ENCODE measurements at places on chromosomes 3 and 15. TPM values are rescaled to one million over a fixed set of nuclear protein-coding genes. Genes with fewer than 3 reads are reported as not detected.

The PCLAF gene
- total RNA-seq = 20.6 TPM

The C3orf62 gene
- total RNA-seq = 1.8 TPM

The ABI3BP gene
- total RNA-seq = 183 TPM

The NANOGP8 gene
- total RNA-seq = 1.2 TPM

The CALML4 gene
- 2.2 TPM for total RNA-seq

The ALDH1A2 gene
- 1.1 TPM for total RNA-seq

The CTXN2 gene
- total RNA-seq = not detected

The COL6A6 gene
- total RNA-seq = under 0.01 TPM

The EOMES gene
- not detected for total RNA-seq

The GP5 gene
- total RNA-seq = 0.36 TPM

The CPLX3 gene
- total RNA-seq = not detected

The SH2D7 gene
- not detected for total RNA-seq

The ALG1L2 gene
- 0.29 TPM for total RNA-seq

The GOLGA6L9 gene
- 1.8 TPM for total RNA-seq

The NPAP1 gene
- not detected for total RNA-seq

The TUBGCP4 gene
- 8.8 TPM for total RNA-seq

The RTP1 gene
- not detected for total RNA-seq

The SLC22A13 gene
- total RNA-seq = 0.29 TPM

The IL5RA gene
- not detected for total RNA-seq

The STRA6 gene
- total RNA-seq = 0.36 TPM

The CMTM7 gene
- 10.0 TPM for total RNA-seq

GRCh38 chr3:126937973-126938372, 44.9 kb upstream of the PLXNA1 start:
- no peak overlapping the region for H3K4me3 ChIP-seq
- DNase-seq = no peak
- H3K36me3 ChIP-seq = no peaks in the 10 kb centered on the region
- H3K27me3 ChIP-seq = no peaks in the 10 kb centered on the region
- peaks cover 13% of the 10 kb centered on the region for H3K4me1 ChIP-seq

- H3K4me3 ChIP-seq = no peak overlapping the region
- peaks cover 12% of the 10 kb centered on the region for H3K27me3 ChIP-seq
- no peak for DNase-seq
- H3K36me3 ChIP-seq = no peaks in the 10 kb centered on the region
- H3K27ac ChIP-seq = no peak overlapping the region
- H3K4me1 ChIP-seq = no peaks in the 10 kb centered on the region
These were observed 18.4 kb downstream of the ACKR2 start for GRCh38 chr3:42827654-42828053.

- no peak overlapping the region for H3K4me3 ChIP-seq
- DNase-seq = no peak
- peaks cover 25% of the 10 kb centered on the region for H3K4me1 ChIP-seq
- H3K36me3 ChIP-seq = no peaks in the 10 kb centered on the region
- no peaks in the 10 kb centered on the region for H3K27me3 ChIP-seq
- peak overlapping the region; percentile 4 for H3K27ac ChIP-seq
These were observed 14.8 kb upstream of the LCTL start for GRCh38 chr15:66580643-66581042.

DNA sequence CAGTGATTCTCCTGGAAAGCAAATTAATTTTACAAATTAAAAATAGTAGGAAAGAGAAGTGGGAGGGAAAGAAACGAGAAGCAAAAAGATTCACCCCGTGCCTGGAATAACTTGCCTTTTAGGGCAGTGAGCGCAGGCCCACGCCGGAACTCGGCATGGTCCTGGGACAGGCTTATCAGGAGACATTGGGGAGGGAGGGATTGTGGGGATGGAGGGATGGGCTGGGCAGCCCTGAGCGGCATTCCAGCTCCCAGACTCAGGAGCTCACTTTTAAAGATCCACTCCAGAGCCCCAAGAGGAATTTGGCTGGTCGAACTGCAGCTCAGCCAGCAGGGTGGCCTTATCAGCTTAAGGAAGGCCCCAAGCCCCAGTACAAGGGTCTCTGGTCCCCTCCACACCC, 117.9 kb downstream of the ADCY5 start:
- no peaks in the 10 kb centered on the region for H3K36me3 ChIP-seq
- no peak overlapping the region for H3K4me3 ChIP-seq
- H3K27me3 ChIP-seq = peaks cover 45% of the 10 kb centered on the region
- H3K4me1 ChIP-seq = no peaks in the 10 kb centered on the region
- peak; percentile 55 for DNase-seq
- no peak overlapping the region for H3K27ac ChIP-seq

GRCh38 chr3:121155028-121155427, 247.0 kb downstream of the STXBP5L start:
- H3K4me3 ChIP-seq = no peak overlapping the region
- no peaks in the 10 kb centered on the region for H3K27me3 ChIP-seq
- no peaks in the 10 kb centered on the region for H3K36me3 ChIP-seq
- H3K27ac ChIP-seq = no peak overlapping the region
- H3K4me1 ChIP-seq = no peaks in the 10 kb centered on the region

- H3K4me3 ChIP-seq = peak overlapping the region; percentile 57
- no peaks in the 10 kb centered on the region for H3K27me3 ChIP-seq
- peaks cover 9% of the 10 kb centered on the region for H3K36me3 ChIP-seq
- peak overlapping the region; percentile 99 for H3K27ac ChIP-seq
- no peak for DNase-seq
- H3K4me1 ChIP-seq = peaks cover 30% of the 10 kb centered on the region
These were observed 2.7 kb upstream of the TMEM87A start for GRCh38 chr15:42275780-42276391.

DNA sequence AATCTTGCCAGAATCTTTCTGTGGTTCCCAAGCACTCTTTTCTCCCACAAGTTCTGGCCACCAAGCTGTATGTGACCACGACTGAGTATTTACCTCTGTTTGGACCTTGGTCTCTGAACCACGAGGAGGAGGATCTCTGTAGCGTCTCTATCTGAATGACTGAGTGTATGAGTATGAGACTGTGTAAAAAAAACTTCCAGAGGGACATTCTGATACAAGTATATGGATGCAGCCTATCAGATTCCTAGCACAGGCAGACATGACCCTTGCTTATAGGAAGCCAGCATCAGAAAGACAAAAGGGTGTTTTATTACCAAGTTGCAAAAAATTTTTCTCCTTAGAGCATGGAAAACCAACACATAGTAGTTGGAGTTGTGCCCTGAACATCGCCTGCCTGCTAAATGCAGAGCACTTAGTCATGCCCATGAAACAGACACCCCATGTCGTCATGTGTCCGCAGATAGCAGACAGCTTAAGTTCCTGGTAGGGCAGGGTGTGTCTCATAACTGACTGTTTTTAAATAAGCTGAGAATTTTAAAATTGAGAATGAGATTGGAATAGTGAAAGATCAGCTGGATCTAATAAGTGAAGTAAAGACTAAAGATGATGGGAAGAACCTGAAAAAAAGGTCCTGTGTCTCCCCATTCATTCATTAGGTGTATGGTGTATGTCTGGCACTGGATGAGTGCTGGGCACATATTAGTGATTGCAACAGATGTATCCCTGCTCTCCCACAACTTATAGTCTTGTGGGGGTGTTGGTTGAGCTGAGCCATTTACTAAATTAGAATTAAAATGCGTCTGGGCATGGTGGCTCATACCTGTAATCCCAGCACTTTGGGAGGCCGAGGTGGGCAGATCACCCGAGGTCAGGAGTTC, 30.9 kb downstream of the DAG1 start:
- H3K27ac ChIP-seq = peak overlapping the region; percentile 87
- peak overlapping the region; percentile 33 for H3K4me3 ChIP-seq
- DNase-seq = peak; percentile 94
- peaks cover 14% of the 10 kb centered on the region for H3K4me1 ChIP-seq
- H3K36me3 ChIP-seq = no peaks in the 10 kb centered on the region
- H3K27me3 ChIP-seq = no peaks in the 10 kb centered on the region

GRCh38 chr15:63015618-63016017, 26.9 kb upstream of the TPM1 start:
- no peak overlapping the region for H3K4me3 ChIP-seq
- H3K36me3 ChIP-seq = no peaks in the 10 kb centered on the region
- DNase-seq = peak; percentile 87
- H3K27ac ChIP-seq = peak overlapping the region; percentile 79

GRCh38 chr3:40768536-40768935, 243.8 kb downstream of the ZNF621 start:
- peaks cover 11% of the 10 kb centered on the region for H3K4me1 ChIP-seq
- no peak for DNase-seq
- no peak overlapping the region for H3K4me3 ChIP-seq

DNA sequence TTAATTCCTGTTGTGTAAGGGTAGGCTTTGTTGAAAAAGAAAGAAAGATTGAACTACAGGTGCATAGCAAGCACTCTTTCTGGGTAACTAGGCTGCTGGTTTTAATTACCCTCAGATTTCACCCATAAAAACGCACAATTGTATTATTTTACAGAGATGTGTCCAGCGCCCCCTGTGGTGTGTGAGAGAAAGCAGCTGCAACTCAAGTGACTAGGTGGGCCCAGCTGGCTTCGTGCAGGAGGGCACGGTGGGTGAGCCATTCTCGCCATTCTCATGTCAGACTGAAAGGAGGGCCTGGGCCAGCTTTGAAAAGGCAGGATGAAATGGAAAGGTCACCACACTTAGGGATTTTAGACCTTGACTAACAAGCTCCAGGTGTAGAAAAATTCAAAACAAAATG, 122.6 kb downstream of the LRIG1 start:
- peaks cover 15% of the 10 kb centered on the region for H3K36me3 ChIP-seq
- no peaks in the 10 kb centered on the region for H3K27me3 ChIP-seq
- no peak for DNase-seq
- H3K4me3 ChIP-seq = no peak overlapping the region
- H3K4me1 ChIP-seq = peaks cover 11% of the 10 kb centered on the region

GRCh38 chr15:71325481-71325880, 210.2 kb downstream of the THSD4 start:
- no peaks in the 10 kb centered on the region for H3K27me3 ChIP-seq
- peaks cover 21% of the 10 kb centered on the region for H3K4me1 ChIP-seq
- no peaks in the 10 kb centered on the region for H3K36me3 ChIP-seq
- no peak for DNase-seq
- no peak overlapping the region for H3K27ac ChIP-seq

GRCh38 chr3:50617911-50618481, 1.0 kb downstream of the MAPKAPK3 start:
- H3K4me1 ChIP-seq = peaks cover 25% of the 10 kb centered on the region
- peak overlapping the region; percentile 82 for H3K27ac ChIP-seq
- H3K36me3 ChIP-seq = peaks cover 2% of the 10 kb centered on the region
- no peaks in the 10 kb centered on the region for H3K27me3 ChIP-seq
- peak; percentile 68 for DNase-seq

- H3K27ac ChIP-seq = peak overlapping the region; percentile 92
- DNase-seq = peak; percentile 89
- H3K4me1 ChIP-seq = peaks cover 39% of the 10 kb centered on the region
- H3K27me3 ChIP-seq = no peaks in the 10 kb centered on the region
These were observed 408 bp downstream of the WDR82 start for GRCh38 chr3:52277972-52278509.

- no peak overlapping the region for H3K4me3 ChIP-seq
- no peaks in the 10 kb centered on the region for H3K27me3 ChIP-seq
- no peaks in the 10 kb centered on the region for H3K36me3 ChIP-seq
- no peak overlapping the region for H3K27ac ChIP-seq
These were observed 62.0 kb upstream of the SLC2A2 start for GRCh38 chr3:171088496-171088895.

DNA sequence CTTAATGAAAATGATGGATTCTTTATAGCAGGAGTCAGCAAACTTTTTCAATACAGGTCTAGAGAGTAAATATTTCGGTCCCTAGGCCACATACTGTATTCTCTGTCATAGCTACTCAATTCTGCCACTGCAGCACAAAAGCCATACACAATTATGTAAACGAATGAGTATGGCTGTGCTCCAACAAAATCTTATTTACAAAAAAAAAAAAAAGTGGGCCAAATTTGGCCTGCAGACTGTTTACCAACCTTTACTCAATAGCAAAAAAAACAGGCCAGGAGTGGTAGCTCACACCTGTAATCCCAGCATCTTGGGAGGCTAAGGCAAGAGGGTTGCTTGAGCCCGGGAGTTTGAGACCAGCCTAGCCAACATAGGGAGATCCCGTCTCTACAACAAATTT, 41.1 kb downstream of the TTBK2 start:
- H3K27ac ChIP-seq = no peak overlapping the region
- no peaks in the 10 kb centered on the region for H3K4me1 ChIP-seq
- H3K27me3 ChIP-seq = no peaks in the 10 kb centered on the region
- no peaks in the 10 kb centered on the region for H3K36me3 ChIP-seq

- no peaks in the 10 kb centered on the region for H3K36me3 ChIP-seq
- H3K27ac ChIP-seq = no peak overlapping the region
- H3K4me3 ChIP-seq = no peak overlapping the region
- H3K27me3 ChIP-seq = no peaks in the 10 kb centered on the region
These were observed 317.7 kb upstream of the ADAMTS9 start for GRCh38 chr3:65005486-65005885.

- H3K4me3 ChIP-seq = no peak overlapping the region
- H3K27me3 ChIP-seq = no peaks in the 10 kb centered on the region
- no peak overlapping the region for H3K27ac ChIP-seq
- no peaks in the 10 kb centered on the region for H3K4me1 ChIP-seq
- no peak for DNase-seq
These were observed 32.6 kb upstream of the TBC1D5 start for GRCh38 chr3:17775073-17775472.

- no peaks in the 10 kb centered on the region for H3K27me3 ChIP-seq
- no peak overlapping the region for H3K27ac ChIP-seq
- no peak overlapping the region for H3K4me3 ChIP-seq
- no peak for DNase-seq
- no peaks in the 10 kb centered on the region for H3K4me1 ChIP-seq
These were observed 37.2 kb downstream of the CCDC54 start for GRCh38 chr3:107414325-107414964.

GRCh38 chr3:151766454-151766853, 32.7 kb downstream of the AADACL2 start:
- DNase-seq = no peak
- H3K27ac ChIP-seq = peak overlapping the region; percentile 35
- H3K4me1 ChIP-seq = peaks cover 24% of the 10 kb centered on the region
- no peaks in the 10 kb centered on the region for H3K36me3 ChIP-seq

DNA sequence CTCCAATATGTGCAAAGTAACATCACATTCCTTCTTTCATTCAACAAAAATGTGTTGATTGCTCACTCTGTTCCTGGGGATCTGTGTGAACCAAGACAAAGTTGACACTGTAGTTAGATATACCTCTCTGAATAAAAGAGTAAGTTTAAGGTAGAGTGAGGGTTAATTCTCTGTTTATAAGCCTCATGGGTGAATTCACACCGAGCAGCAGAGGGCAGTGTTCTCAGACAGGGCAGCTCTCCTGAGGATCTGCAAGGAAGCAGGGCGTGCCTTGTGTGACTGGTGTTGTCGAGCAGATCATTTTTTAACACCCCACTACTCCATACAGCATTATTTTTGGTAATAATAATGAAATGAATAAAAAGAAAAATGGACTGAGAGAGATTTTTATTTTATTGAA, 34.4 kb downstream of the PAQR9 start:
- H3K4me3 ChIP-seq = no peak overlapping the region
- H3K36me3 ChIP-seq = no peaks in the 10 kb centered on the region
- no peaks in the 10 kb centered on the region for H3K4me1 ChIP-seq
- no peak overlapping the region for H3K27ac ChIP-seq

- no peaks in the 10 kb centered on the region for H3K36me3 ChIP-seq
- DNase-seq = no peak
- H3K4me1 ChIP-seq = no peaks in the 10 kb centered on the region
- H3K27ac ChIP-seq = no peak overlapping the region
These were observed 46.9 kb downstream of the ZIC4 start for GRCh38 chr3:147359177-147360050.

All from osteoblast (primary cell).